NCI-H524 (cell line): ENCODE measurements at places on chromosomes 3 and 15.

DNA sequence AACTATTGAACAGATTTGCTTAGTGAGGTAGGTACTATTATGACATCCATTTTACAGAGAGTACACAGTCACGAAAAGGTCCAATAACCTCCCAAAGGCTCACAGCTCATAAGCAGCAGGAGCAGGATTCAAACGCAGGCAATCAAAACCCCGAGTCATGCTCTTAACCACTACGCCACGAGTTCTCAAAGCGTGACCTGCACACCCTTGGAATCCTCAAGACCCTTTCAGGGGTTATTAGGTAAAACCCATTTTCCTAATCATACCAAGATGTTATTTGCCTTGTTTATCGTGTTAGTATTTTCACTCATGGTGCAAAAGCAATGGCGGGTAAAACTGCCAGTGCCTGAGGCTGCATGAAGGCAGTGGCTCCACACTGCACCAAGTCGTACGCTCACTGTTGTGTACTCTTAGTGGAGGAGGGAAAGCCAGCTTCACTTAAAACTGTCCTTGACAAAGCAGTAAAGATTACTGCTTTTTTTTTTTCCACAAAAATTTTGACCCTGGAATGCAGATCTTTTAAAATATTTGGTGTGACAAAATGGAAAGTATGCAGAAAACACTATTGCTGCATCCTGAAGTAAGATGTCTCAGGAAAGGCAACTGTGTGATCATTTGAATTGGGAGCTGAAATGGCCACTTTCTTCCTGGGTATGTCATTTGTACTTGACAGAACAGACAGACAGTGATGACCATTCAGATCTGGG lies 96.1 kb downstream of the IGF2BP2 start:
- no peak for DNase-seq

GRCh38 chr15:73991260-73991659 lies 835 bp downstream of the STOML1 start:
- DNase-seq, result no peak

- DNase-seq, result no peak
Observed at GRCh38 chr15:97096303-97096835, 765.9 kb downstream of the NR2F2 start.

- no peak for DNase-seq
Observed at GRCh38 chr15:100211855-100212850, 129.6 kb downstream of the ADAMTS17 start.

DNA sequence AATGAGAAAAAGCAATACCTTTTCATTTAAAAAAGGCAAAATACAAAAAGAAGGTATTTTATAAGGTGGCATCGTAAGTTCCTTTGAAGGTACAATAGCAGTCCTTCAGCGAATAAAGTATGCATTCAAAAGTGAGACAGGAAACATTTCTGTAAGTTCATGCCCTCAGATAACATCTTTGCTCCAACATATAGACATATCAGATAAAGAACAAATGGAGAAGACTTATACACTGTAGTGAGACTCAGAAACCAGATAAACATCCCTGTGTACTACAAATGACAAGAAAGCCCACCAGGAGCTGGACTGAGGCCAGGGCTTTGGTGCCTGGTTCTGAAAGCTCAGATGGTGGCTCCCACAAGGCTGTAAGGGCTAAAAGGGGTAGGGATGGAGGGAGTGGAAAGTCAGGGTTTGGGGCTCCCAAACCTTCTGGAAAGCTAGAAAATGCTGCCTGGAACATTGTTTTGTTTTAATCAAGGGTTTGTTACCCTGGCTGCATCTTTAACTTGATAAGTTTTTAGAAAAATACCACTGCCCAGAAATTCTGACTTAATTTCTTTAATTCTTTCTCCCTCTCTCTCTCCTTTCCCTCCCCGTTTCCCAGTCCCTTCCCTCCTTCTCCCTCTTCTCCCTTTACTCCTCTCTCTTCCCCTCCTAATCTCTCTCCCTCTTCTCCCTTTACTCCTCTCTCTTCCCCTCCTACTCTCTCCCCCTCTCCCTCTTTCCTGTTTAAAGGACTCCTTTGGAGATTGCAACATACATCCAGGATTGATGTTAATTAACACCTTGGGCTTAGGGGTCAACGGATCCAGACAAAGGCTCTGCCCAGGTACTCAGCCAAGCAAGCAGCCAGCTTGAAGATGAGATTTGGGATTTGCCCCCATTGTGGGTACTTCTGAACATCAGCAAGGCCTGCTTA lies 126.1 kb downstream of the AQP9 start:
- no peak for DNase-seq

DNA sequence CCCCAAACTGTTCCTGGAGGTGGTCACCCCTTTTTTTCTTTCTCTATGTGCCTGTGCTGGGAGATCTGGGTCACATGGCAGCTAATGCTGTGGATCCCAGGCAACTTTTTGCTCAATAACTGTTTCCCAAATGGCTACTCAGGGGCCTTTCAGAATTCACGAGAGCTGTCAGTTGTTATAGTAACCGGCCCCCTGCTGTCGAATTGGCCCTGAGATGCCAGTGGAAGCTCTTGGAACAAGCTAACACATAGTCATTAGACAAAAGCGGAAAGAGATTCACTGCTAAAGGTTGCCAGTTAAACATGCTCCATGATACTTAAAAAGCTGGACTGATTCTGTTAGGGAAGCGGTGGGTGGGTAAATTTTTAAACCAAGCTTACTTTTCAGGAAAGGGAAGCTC lies 144.1 kb downstream of the FEZF2 start:
- DNase-seq, result no peak

- no peak for DNase-seq
Observed at GRCh38 chr3:45273681-45274515, 47.8 kb upstream of the TMEM158 start.

GRCh38 chr3:62229908-62230307 lies 143.4 kb downstream of the FEZF2 start:
- DNase-seq, result peak; percentile 19

DNA sequence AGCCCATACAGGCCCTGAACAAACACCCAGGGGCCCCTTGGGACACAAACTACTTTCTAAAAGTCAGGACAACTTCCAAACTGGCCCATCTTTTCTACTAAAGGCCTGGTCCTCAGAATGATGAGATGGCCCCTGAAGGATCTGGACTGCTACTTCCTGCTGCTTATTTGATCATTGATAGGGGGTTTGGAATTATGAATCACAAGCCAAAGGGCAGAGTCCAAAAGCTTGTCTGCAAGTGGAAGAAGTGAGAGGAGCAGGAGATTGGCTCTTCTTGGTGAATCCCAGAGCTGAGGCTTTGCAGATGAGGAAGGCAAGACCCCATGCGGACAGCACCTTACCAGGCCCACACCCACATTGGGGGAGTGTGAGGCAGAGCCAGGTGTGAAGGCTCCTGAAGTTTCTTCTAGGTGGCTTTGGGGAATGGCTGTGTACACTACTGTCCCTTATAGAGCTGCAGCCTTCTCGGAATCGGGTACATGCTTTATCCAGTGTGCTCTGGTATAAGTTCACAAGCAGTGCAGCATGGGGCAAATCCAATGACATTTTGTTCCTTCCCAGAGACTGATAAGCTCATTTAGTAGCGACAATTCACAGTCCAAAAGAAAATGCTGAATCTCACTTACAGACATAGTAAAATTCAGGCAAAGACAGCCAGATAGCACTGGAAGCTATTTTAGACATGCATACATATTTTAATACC lies 133.1 kb downstream of the RORA start:
- DNase-seq, result no peak

GRCh38 chr3:48187301-48187578 lies 977 bp downstream of the CDC25A start:
- DNase-seq, result no peak

DNA sequence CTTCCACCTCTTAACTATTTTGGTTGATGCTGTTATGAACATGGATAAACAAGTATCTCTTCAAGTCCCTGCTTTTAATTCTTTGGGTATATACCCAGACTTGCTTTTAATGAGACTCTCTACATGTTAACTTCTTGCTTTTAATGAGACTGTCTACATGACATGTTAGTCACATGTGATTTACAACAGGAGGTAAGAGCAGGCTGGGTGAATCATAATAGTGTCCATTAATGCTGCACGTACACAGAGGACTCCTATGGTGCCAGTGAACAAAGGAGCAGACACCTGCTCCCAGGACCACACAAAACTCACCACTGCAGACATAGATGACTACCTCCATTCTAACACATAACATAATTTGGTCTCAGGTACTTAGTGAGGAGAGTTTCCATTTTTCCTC lies 273.4 kb upstream of the NSMCE3 start:
- no peak for DNase-seq

- DNase-seq, result no peak
Observed at GRCh38 chr3:11140030-11140712, 14.1 kb upstream of the HRH1 start.

- DNase-seq, result no peak
Observed at GRCh38 chr3:117393119-117393518, 683.5 kb downstream of the TUSC7 start.

GRCh38 chr3:158152186-158152585 lies 42.3 kb downstream of the RSRC1 start:
- DNase-seq, result no peak

- no peak for DNase-seq
Observed at GRCh38 chr15:57500256-57500655, 91.4 kb upstream of the MYZAP start.

GRCh38 chr3:72052841-72053409 lies 268.0 kb upstream of the PROK2 start:
- no peak for DNase-seq

GRCh38 chr15:100100926-100101325 lies 240.8 kb downstream of the ADAMTS17 start:
- DNase-seq, result no peak

- no peak for DNase-seq
Observed at GRCh38 chr15:90036806-90037510, 35.8 kb downstream of the ZNF710 start.

GRCh38 chr3:55750525-55750924 lies 263.4 kb upstream of the WNT5A start:
- DNase-seq, result no peak

DNA sequence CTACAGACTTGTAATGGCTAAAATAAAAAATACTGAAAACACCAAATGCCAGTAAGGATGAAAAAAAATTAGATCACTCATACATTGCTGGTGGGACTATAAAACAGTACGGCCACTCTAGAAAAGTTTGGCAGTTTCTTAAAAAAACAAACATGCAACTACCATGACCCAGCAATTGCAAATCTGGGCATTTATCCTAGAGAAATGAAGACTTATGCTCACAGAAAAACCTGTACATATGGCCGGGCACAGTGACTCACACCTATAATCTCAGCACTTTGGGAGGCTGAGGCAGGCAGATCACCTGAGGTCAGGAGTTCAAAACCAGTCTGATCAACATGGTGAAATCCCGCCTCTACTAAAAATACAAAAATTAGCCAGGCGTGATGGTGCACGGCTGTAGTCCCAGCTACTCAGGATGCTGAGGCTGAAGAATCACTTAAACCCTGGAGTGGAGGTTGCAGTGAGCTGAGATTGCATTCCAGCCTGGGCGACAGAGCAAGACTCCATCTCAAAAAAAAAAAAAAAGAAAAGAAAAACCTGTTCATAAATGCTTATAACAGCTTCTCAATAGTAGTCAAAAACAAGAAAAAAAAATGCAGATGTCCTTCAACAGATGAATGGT lies 5.6 kb downstream of the TP53BP1 start:
- no peak for DNase-seq

DNA sequence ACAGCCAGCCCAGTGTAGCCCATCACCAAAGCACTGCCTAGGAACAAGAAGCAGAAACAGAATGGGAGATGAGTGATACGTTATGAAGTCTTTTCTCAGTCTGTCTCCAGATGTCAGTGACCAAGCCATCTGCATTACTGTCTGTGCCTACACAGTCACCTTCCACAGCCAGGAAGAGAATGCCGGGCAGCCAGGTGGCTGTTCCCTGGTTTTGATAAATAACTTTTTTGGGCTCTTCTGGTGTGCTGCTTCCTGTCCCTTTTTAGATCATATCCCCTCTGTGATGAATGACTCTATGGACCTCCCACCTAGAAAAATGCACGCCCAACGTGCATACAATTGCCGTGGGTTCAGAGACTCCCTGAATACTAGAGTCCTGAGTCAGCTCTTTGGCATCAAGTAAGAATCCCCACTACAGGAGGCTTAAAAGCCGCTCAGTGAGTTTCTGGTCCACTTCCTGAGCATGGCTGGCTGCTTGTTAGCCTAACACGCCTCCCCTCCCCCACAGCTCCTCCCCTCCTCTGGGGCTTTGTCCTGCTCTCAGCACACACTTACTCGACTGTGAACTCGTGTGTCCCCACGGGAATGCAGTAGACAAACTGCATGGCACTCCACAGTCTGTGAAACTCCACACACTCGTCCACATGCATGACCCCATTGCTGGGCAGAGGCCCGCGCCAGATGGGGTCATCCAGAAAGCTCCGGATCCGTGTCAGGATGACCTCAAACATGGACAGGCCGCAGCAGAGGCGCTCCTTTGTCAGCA lies 34.7 kb downstream of the NIPA2 start:
- DNase-seq, result no peak

- DNase-seq, result no peak
Observed at GRCh38 chr3:15646851-15647511, 45.4 kb downstream of the BTD start.

DNA sequence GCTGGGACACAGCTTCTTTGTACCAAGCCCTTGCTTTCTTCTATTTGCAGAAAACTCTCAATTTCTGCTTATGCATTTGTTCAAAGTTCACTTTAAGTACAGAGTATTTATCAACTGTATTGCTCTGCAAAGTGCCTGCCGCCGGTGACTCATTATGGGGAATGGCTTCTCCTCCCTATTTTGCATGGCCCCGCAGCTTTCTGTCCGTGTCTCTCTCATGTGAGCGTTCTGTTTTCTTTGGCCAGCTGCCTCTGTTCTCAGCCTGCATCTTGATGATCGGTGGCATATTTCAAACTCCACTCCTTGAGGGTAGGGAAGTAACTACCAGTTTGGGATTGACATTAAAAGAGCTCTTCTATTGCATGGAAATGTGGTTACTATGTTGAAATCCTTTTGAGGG lies 28.6 kb upstream of the ST8SIA2 start:
- DNase-seq, result no peak

DNA sequence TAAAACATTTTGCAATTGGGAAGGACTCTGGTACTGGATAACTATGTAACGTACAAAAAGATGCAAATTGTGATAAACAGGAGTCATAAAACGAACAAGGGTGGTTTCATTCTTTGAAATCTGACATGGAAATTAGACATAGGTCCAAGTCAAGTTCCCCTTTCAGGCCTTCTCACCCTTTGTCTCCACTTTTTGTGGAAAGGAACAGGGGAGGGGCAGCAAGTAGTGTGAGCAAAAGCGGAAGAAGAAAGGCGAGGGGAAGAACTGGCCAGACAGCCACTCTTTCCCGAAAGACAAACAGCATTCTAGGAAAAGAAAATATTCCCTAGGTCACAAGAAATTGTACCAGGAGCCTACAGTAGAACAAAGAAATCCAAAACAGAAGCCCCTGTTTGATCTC lies 52.6 kb downstream of the MCF2L2 start:
- DNase-seq, result no peak
